ENCODE measurements at places on chromosomes 1 and 21.

GRCh38 chr1:27979151-27979858 is 19.5 kb downstream of the XKR8 start:
- DNase-seq, result peak; percentile 56

DNA sequence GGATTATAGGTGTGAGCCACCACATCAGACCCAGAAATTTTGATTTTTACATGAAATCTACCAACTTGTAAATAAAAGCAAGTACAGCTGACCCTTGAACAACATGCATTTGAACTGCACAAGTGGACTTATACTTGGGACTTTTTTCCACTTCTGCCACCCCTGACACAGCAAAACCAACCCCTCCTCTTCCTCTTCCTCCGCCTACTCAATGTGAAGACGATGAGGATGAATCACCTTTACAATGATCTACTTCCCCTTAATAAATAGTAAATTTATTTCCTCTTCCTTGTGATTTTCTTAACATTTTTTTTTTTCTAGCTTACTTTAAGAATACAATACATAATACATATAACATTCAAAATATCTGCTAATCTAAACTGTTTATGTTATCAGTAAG is 17.5 kb upstream of the YRDC start:
- DNase-seq, result no peak

DNA sequence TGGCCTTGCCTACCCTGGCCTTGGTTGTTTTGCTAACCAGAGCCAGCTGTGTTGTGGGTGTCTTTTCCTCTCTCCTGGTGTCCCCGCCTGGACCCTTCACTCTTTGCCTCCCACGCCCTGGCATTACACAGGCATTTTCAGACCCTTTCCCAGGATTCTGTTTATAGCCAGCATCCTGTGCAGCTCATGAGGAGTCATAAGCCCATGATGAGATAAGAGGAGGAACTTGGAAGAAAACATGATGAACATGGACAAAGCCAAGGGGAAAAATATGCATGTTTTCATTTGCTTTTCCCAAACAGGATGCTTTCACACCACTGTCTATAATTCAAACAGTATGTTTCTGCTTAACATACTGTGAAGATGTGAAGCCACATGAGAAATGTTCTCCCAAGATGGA is 18.7 kb upstream of the WARS2 start:
- no peak for DNase-seq

DNA sequence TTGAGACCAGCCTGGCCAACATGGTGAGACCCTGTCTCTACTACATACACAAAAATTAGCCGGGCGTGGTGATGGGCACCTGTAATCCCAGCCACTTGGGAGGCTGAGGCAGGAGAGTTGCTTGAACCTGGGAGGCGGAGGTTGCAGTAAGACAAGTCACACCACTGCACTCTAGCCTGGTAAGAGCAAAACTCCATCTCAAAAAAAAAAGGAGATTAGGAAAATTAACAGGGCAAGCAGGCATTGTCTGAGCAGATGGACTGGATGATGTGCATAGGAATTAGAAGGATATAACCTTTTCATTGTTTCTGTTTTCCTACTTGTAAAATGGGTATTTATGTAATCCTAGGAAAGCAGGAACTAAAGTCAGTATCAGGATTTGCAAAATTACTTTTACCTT is 15.6 kb downstream of the TARDBP start:
- no peak for DNase-seq

DNA sequence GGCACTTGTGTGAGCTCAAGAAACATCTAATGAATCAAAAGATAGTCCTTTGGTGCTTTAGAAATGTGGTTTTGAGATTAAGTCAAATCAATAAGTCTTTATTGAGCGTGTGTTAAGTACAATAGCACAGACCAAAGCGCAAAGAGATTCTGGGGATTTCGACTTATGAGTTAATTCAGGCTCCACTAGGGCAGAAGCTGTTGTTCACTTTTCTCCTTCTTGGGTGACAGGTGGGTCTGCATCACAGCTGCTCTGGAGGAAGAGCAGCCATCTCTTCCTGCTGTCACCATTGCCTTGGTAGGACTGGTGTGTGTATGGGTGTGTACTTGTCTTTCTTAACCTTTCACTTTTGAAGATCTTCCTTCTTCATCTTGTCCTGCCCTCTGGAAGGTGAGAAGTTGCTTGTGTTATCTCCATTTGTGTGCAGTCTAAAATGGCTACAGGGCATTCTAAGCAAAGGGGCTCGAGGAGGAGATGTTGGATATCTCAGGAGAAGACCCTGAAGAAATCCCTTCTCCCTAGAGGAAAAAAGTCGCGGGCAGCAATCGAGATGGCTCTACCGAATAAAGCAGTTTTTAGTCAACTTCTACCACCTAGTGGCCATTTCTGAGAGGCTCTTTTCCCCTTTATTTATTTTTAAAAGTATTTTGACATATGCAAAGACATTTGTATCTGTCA is 22.9 kb upstream of the DISC1 start:
- DNase-seq, result peak; percentile 78

GRCh38 chr1:51190961-51191360 is 45.1 kb upstream of the RNF11 start:
- no peak for DNase-seq

GRCh38 chr1:184223216-184223615 is 163.6 kb upstream of the C1orf21 start:
- DNase-seq, result peak; percentile 53

- no peak for DNase-seq
Observed at GRCh38 chr21:30831194-30831765, 1.7 kb upstream of the KRTAP7-1 start.

DNA sequence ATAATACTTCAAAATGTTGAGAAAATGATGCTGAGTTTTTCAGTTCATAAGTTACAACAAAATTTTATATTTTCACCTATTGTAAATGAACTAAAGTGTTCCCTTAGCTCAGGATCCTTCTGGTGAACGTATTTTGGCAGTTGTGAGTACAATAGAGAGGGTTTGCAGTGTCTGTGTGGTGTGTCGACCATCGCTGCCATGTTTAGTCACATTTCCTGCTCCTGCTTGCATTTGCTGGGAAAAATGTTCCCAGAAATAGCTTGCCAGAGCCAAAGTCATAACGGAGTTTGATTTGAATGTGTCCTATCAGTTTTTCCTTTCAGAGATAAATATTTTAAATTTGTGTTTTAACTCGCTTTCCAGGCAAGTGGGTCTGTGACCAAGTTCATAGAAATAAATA is 117.1 kb upstream of the COL6A1 start:
- no peak for DNase-seq

DNA sequence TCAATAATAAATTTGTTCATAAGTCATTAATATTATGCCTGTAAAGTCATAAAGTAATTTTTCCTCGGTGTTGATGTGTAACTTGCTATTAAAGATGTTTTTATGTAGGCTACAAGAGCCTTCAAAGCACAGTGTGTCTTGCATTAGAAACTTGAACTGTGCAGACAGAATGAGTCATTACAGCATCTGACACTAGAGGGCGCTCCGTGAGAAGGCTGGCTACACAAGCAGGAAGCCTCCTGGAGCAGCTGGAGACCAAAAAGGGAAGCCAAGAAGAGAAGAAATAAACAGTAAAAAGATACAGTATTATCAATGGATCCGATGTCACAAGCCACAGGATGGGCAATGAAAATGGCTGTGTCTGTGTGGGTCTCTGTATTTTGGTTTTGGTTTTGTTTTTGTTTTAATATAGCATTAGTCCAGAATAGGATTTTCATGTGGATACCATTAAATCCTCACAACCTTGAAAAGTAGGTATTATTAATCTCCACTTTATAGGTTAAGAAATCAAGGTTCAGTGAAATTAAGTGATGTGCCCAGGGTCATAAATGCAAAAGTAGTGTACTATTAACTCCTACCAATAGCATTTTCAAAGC is 16.1 kb upstream of the LRRC8D start:
- DNase-seq, result peak; percentile 82

GRCh38 chr1:11807133-11807532 is 1.1 kb downstream of the CLCN6 start:
- DNase-seq, result no peak

GRCh38 chr1:63103682-63104081 is 218.7 kb upstream of the FOXD3 start:
- no peak for DNase-seq

GRCh38 chr1:206863266-206863665 is 2.2 kb upstream of the IL20 start:
- DNase-seq, result no peak

- DNase-seq, result no peak
Observed at GRCh38 chr1:50077273-50077672, 31.4 kb upstream of the ELAVL4 start.

GRCh38 chr21:41670056-41670805 is 96.6 kb downstream of the RIPK4 start:
- no peak for DNase-seq

- DNase-seq, result no peak
Observed at GRCh38 chr1:74811436-74812179, 78.7 kb downstream of the TYW3 start.

- DNase-seq, result no peak
Observed at GRCh38 chr1:201783058-201783457, 45.9 kb upstream of the IPO9 start.

GRCh38 chr1:175073633-175074032 is 6.0 kb downstream of the TNN start:
- DNase-seq, result no peak

Data from NCI-H2227 treated with DMSO at 0.1 percent for 48 hours (cell line).